ENCODE measurements at places on chromosomes 2 and 18. TPM values are rescaled to one million over a fixed set of nuclear protein-coding genes. Genes with fewer than 3 reads are reported as not detected.
A peak's percentile ranks its signal among the peaks of the same experiment; 100 is the strongest.

OTOF gene
- not detected for total RNA-seq

DNA sequence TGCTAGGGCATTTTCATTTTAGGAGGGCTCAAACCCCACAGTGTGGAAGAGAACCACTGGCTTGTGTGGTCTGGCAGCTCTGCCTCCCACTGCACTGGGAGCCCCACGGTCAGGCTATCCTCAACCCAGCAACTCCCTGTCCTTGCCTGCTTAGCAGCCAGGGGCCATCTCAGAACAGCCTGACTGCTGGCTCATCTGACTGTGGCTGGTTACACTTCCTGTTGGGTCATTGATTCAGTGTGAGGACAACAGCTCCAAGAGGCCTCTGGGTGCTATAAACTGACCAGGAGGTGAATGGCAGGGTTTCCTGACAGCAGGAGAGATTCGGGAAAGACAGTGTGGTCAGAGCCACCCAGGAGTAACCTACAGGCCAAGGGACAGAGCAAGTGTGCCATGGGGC, 40.1 kb downstream of the AMER3 start:
- no peak for DNase-seq

RBBP8 gene
- 80.1 TPM for total RNA-seq

GRCh38 chr2:218585541-218585940, 16.9 kb downstream of the CNOT9 start:
- no peak for DNase-seq

SCYGR4 gene
- total RNA-seq = not detected

DNA sequence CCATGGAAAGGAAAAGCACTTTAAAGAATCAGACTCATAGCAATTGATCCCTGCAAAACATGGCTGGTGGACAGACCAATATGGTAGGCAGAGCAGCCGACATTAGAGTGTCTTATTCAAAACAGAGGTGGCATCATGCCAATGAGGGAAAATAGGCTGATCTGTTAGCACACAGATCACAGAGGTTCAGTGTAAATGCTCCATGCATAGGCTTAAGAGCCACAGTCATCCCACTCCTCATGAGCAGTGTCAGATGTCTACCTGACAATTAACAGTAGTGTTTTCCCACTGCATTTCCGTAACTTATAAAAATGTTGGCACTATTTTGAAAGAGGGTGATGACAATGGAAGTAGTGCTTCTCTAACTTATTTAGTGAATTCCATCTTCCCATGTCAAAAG, 86.7 kb downstream of the SPATS2L start:
- no peak for DNase-seq

DNA sequence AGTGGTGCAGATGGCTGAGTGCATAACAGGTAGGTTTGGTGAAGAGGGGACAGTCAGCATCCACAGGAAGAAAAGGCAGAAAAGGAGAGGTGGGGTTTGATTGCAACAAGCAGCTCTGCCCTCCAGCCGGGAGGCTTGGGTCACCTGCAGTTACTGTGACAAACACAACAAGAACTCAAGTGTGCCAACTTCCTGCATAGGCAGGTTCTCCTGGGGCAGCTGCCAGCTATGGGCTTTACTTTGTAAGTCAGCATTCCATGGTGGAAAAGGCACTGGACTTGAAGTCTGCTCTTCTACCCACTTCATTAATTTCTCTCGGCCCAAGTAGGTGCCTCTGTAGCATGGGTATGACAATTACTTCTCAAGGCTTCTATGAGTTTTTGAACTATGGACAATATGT, 98.9 kb downstream of the MYT1L start:
- no peak for DNase-seq

DNA sequence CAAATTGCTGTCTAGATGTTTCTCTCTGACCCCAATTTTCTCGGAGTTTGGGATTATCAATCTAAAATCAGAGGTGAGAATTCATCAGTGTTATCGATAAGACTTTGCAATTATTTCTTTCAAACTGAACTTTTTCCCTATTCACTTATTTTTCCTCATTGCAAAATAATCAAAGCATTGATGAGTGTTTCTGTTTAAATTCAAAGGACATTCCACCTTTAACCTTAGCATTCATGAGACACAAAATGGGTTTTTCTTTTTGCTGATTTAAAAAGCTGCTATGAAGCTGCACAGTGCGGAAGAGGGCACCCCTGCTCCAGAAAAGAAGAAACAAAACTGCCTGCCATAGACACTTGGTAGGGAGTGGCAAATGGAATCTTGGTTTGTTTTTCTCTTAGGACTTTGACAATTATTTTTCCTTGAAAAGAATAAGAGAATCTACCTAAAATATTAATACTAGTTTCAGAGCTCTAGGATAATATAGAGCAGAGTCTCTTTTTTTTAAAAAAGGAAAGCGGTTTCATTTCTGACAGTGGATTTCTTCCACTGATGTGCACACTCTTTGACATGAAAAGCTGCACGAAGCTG, 203.4 kb downstream of the TGIF1 start:
- peak; percentile 34 for DNase-seq

TRABD2A gene
- 0.33 TPM for total RNA-seq

DNA sequence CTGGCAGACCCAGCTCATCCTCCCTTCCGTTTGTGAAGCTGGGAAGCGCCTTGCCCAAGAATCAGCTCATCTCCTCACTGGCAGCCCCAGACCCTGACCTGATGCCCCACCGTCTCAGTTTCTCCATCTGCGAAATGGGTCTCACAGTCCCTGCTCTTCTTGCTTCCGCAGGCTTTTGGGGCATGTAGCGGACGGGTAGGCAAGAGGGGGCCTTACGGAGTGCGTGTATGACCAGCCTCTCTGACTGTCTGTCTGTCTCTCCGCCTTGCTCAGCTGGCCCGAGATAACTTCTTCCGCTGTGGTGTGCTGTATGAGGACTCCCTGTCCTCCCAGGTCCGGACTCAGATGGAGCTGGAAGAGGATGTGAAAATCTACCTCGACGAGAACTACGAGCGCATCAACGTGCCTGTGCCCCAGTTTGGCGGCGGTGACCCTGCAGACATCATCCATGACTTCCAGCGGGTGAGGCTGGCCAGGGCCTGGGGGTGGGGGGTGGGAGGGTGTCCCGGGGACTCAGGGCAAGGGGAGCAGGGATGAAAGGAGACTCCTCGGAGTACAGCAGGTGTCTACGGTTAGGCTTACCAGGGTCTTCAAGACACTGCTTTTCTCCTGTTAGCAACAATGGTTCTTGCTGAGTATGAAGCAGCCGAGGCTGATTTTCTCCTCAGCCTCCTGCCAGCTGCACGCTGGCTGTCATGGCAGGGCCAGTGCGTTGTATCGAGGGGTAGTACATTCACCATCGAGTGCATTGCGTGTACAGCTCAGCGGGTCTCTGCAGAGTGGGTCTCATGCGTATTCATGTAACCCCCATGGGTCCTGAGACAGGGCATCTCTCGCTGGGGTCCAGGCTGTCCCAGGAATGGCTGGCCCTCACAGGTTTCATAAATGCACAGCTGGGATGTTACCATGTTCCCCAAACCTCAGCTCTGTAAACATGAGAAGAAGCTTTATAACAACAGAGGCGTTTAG, 10.9 kb downstream of the ITM2C start:
- no peak for DNase-seq

DNA sequence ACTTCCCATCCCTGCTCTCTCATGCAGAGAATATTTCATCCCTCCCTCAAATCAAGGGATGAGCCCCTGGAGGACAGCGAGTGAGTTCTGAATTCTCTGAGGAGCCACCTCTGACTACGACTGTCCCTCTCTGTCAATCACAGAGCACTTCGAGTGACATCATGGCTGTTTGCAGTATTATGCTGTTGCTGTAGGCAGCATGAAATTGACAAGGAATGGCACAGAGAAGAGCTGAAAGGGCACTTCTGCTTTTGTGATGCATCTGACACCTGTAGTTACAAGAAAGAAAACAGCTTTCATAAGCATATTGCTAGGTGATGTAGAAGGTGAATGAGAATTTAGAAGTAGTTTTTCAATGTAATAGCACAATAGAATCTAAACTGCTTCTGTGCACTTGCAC, 166.9 kb downstream of the ARHGAP15 start:
- DNase-seq = no peak

GRCh38 chr2:176830362-176830761, 382.2 kb upstream of the HNRNPA3 start:
- no peak for DNase-seq

DNA sequence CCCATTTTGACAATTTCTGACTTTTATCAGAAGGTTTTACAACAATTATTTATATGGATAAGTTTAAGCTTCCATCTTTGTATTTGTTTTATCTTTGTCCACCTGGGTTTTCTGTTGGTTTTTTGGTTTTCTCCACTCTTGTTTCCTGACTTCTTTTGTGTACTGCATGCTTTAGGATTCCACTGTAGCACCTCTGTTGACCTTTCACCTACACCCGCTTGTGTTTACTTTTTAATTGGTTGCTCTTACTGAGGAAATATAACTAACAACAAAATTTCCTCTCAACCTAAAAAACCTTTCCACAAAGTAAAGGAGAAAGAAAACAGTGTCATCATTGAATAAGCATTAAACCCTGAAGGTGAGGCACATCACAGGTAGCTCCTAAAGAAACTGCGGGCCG, 39.8 kb upstream of the TTR start:
- DNase-seq = no peak

DNA sequence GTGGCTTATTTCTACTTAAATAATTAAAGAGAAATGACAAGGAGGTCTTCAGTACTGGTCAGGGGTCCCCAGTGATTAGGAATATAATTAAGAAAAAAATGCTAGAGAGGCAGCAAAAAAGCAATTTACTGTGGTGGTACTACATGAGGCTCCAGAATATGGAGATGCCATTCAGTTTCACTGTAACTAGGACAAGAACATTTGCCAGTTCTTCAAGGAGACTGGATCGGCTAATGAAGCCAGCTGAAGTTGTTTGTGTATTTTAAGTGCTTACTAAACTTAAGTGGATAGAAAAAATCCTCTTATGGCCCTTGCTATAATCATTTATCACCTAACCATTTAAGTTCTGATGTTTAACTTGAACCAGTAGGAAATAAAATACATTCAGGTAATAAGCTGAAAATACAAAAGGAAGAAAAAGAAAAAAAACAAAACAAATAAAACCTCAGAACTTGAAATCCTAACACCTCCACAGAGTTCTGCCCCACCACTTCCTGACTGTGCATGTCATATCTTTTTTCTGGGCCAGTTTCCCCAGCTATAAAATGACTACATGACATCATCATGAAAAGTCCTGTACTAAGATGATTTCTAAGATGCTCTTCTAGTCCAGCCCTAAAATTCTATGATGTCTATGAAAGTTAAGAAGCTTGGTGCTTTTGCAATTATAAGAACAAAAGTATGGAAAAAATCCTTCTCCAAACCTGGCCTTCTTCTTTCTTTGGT, 98.0 kb downstream of the TRABD2A start:
- DNase-seq = no peak

GRCh38 chr2:197285361-197285760, 25.2 kb downstream of the ANKRD44 start:
- DNase-seq = no peak

GRCh38 chr2:55296393-55296792, 27.4 kb upstream of the MTIF2 start:
- no peak for DNase-seq

GRCh38 chr2:75533135-75533534, 27.6 kb downstream of the EVA1A start:
- no peak for DNase-seq

DNA sequence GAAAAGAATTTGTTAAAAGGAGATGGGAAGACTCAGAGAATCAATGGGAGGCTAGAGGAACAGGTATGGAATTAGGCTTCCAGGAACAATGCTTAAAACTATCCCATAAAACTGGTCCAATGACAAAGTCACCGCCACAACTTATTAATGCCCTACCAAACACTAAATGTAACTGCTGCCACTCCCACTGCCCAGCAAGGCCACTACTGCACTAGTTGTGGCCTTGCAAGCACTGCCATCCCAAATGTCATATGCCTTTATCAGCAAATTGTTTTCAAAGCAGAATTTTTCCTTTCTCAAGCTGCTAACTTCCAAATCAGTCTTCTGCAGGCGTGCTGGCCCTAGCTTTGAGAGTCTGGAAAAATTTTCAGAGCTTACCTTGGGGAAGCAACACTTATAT, 14.5 kb upstream of the C2orf69 start:
- no peak for DNase-seq
